Hematopoietic multipotent progenitor cell (in vitro differentiated cells): ENCODE measurements at places on chromosomes 1 and 21.

DNA sequence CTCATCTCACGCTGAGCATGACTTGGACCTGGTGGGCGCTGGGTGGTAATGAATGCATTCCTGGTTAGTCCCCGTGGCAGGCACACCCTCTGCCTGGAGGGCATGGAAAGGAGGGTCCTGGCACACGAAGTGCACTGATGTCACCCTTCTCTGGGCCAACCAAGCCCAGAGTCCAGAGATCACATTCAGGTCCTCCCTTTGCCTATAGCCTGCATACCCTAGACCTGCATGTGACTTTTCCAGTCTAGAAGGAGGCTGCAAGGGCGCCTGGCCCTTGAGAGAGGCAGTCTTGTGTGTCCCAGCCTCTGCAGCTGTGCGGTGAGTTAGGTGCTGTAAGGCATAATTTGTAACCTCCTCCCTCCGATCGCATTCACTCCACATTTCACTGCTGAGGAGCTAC, 22.1 kb downstream of the PADI2 start:
- no peak for DNase-seq

- no peak for DNase-seq
Observed at GRCh38 chr1:196501760-196502428, 106.3 kb downstream of the KCNT2 start.

DNA sequence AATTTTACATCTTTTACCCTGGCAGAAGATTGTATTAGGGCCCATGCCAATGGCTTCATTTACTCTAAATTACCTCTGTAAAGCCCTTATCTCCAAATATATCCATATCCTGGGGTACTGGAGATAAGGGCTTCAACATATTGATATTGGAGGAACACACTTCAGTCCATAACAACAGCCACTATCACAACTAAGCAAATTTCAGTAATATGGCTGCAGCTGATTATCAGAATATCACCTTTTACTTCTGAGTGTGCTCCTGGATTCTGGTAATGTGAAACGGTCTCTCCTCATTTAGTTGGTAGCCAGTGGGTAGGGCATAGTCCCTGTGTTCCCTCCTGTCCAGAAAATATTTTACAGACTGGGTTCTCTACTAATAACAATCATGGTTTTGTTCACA, 53.3 kb downstream of the IVNS1ABP start:
- no peak for DNase-seq

DNA sequence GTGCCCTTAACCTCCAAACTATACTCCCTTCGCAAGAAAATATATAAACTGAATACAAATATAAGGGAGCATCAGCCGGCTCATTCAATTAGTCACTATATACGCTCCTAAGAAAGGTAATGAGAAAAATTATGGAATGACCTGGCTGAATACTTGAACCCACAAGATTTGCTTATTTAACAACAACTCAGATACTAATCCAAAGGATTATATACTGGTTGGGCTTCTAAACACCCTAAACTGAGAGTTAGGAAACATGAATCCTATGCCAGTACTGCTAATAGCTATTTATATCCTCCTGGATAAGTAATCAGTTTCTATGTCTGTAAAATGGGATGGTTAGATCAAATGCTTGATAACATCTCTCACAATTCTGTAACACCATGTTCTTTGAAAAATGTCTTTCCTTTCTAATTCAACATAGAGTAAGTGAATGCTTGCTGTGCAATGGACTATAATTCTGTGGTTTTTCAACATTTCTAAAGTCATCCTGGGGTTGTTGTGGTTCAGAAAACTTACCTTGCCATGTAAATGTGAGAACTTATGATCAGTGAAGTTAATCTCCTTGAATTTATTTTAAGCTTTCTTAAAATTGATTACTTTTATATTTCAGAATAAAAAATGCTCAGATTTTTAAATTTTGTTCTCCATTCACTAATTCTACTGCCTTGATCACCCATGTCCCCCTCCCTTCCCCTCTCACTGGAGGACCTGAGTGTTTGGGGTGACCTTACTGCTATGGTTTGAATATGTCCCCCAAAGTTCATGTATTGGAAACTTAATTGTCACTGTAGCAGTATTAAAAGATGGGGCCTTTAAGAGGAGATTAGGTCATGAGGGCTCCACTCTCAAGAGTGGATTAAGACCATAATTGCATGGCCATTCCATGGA, 14.5 kb downstream of the DUSP10 start:
- no peak for DNase-seq

GRCh38 chr1:226029093-226029496, 30.0 kb upstream of the SDE2 start:
- no peak for DNase-seq

DNA sequence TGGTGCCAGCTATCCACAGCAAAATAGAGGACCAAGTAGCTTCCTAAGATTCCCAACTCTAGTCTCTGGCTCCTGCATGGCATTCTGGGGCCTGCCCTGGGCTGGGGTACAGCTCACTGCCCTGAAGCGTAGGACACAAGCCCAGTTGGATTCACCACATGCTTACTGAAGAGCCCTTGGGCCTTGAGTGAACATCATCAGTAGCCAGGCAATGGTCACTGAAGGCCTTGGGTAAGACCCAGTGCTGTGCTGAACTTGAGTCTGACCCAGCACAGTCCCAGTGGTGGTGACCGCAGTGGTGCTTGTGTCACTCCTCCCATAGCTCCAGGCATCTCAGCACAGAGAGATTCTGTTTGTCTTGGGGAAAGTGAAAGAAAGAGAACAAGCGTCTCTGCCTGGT, 7.7 kb upstream of the LCE3A start:
- no peak for DNase-seq

DNA sequence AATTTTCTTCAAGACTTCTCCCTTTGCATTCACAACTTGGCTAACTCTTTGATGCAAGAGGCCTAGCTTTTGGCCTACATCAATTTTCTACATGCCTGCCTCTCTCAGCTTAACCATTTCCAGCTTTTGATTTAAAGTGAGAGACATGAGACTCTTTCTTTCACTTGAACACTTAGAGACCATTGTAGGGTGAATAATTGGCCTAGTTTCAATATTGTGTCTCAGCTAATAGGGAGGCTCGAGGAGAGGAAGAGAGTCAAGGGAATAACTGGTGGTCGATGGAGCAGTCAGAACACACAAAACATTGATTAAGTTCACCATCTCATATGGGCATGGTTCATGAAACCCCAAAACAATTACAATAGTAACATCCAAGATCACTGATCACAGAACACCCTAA, 225.5 kb downstream of the TPR start:
- DNase-seq, result no peak

GRCh38 chr1:232426801-232427200, 203.1 kb downstream of the SIPA1L2 start:
- no peak for DNase-seq

GRCh38 chr1:45585110-45585426, 1.2 kb downstream of the NASP start:
- DNase-seq, result no peak

- no peak for DNase-seq
Observed at GRCh38 chr1:25537153-25537831, 6.1 kb upstream of the LDLRAP1 start.

DNA sequence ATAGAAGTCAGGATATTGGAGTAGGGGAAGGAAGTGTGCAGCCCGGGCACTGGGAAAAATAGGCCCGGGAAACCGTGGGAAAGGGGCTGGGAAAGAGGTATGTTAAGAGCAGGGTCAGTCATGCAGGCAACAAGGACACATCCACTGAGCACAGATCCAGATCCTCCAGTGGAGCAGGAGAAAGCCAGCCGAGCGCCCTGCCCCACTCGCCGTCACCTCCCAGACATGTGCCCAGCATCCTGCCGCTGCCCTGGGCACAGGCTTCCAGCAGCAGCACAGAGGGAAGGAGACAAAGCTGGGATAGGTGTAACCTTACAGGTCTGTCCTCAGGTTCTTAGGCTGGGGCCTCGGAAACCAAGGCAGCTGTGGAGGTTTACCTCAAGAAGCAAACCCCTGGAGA, 64.2 kb downstream of the FAM163A start:
- no peak for DNase-seq

GRCh38 chr1:160075836-160076235, 5.5 kb upstream of the KCNJ9 start:
- no peak for DNase-seq

GRCh38 chr1:167674156-167674555, 44.1 kb downstream of the RCSD1 start:
- DNase-seq, result no peak

DNA sequence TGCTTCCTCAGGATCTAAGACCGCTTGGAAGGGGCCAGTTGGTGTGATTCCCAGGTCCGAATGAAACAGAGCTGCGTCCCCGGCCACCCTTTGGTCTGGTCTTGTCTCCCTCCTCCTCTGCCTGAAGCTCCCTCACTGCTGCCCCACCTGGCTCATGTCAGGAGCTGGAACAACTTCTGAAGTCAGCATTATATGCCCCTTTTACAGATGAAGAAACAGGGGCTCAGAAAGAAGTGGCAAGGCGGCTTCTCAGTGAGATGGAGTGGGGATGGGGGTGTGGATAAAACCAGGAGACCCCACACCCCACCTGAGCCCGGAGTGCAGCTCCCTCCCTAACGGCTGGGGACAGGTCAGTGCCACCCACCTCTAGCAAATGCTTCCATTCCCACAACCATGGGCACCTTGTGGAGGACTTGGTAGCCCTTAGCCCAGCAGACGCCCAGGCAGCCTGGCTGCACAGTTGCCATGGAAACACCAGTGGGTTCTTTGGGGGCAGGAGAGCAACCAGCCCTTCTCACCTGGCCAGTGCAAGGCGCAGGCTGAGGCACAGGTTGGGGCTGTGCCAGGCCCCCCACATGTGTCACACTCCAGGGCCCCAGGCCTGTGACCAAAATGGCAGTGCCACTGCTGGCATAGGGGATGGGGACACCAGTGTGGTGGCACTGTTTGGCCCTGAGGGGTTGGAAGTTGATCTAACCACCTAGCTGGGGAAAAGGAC, 31.9 kb upstream of the ECE1 start:
- DNase-seq, result no peak

- DNase-seq, result no peak
Observed at GRCh38 chr1:102937401-102937800, 170.9 kb downstream of the COL11A1 start.
